ENCODE measurements at places on chromosomes 3 and 15.

- DNase-seq, result no peak
Measured at GRCh38 chr3:154192225-154192624, 71.0 kb downstream of the ARHGEF26 start.

- no peak for DNase-seq
Measured at GRCh38 chr15:35399901-35400300, 146.1 kb downstream of the DPH6 start.

GRCh38 chr15:33934921-33935320 lies 33.4 kb upstream of the CHRM5 start:
- no peak for DNase-seq

- no peak for DNase-seq
Measured at GRCh38 chr3:81433675-81434074, 327.8 kb downstream of the GBE1 start.

GRCh38 chr15:40941528-40942336 lies 11.5 kb upstream of the CHAC1 start:
- peak; percentile 62 for DNase-seq

GRCh38 chr15:93848490-93848889 lies 382.9 kb upstream of the MCTP2 start:
- DNase-seq, result no peak

DNA sequence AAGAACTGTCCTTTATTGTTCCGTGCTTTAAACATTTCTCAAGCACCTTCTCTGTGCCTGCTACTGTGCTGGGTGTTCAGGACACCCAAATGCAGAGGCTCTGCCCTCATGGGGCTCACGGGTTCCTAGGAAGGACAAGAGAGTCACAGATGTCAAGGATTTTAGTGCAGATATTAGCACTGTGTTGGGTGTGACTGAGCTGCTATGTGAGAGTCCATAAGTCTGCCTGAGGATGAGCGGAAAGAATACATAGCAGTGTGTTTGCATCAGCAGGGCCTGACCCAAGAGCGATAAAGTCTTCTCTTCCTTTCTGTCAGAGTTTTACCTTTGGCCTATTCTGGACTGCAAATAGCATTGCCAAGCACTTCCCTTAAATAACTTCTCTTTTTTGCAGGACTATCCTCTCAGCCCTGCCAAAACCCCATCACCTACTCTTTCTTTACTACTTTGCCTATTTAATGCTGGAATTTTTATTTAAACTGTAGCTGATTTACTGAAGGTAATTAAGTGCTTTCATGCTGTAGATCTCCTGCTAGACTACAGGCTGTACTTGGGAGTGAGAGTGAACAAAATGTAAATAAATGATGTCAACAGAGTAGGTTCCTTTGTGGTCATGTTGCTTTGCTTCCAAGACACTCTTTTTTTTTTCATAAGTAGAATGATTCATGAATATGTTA lies 459.4 kb upstream of the TPRG1 start:
- DNase-seq, result no peak

DNA sequence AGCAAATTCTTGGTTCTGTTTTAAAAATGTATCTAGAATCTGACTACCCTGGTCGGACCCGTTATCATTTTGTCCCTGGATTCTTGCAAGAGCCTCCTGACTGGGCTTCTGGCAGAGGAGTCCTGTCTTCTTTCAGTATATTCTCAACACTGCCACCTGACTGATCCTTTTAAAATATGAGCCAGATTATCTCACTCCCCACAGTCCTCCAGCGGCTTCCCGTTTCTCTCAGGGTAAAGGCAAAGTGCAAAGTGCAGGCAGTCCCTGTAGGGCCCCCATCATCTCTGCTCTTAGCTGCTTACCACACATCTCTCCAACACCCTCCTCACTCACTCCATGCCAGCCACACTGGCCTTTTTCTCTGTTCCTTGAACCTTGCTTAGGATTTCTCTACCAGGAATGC lies 28.4 kb downstream of the CRTC3 start:
- no peak for DNase-seq

GRCh38 chr3:122475316-122475715 lies 39.4 kb downstream of the KPNA1 start:
- DNase-seq, result no peak

GRCh38 chr15:74423431-74424257 lies 10.1 kb downstream of the SEMA7A start:
- DNase-seq, result peak; percentile 43

DNA sequence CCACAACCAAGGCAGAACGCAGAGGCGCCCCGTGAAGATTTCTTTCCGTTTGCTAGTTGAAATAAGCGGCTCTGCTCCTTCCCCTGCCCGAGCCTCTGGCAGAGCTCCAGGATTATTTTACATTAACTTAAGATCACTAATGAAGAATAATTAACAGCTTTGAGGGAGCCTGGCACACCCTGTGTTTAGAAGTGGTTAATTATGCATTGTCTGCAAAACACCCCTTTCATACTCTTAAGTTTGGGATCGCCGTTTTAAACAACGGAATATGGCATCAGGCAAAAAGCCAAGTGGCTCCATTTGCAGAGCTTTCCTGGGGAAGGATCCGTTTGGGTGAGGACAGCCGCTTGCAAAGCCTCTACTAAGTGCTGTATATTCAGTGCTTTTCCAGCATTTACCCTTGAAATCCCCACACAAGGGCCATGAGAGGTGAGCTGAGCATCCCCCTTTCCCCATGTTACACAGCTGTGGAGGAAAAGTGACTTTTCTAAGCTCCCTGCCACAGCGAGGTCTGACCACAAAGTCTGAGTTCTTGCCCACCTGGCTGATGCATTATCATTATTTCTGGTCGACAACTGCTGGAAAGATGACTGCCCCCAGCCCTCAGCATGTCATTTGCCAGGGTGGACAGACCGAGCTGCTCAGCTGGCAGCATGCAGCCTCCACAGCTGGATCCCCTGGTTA lies 33.9 kb downstream of the IQSEC1 start:
- no peak for DNase-seq

- no peak for DNase-seq
Measured at GRCh38 chr3:192915722-192916121, 1.9 kb downstream of the MB21D2 start.

GRCh38 chr15:33735637-33736247 lies 232.6 kb upstream of the CHRM5 start:
- DNase-seq, result no peak

DNA sequence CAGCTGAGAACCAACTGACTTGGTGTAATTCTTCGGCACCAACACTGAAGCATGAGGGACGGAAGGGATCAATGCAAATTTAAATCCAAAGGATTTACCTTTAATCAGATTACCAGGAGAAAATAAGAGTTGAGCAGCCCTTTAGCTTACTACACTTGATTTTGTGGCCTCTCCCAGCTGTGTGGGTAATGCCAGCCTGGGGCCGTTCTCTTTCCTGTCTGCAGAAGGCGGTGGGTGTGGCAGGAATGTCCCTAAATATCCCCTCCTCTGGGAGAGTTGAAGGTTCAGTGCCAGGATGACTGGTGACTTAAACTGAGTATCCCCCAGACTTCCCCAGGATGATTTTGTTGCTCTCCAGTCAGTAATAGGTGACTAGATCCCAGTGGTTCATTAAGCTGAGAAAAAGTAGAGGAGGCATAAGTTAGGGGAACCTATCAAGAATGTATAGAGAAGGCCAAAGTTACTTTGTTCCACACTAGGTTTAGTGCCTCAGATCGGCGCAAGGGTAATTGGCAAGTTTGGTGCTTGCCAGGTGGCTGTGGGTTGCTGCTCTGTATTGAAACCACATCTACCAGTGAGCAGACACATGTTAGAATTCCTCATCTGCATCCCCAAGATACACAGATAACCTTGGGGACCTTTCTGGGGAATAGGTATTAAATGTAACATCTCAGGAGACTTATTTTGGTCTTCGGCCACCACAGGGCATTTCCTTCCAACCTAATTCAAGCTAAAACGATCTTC lies 23.1 kb downstream of the MAPKBP1 start:
- DNase-seq, result no peak

DNA sequence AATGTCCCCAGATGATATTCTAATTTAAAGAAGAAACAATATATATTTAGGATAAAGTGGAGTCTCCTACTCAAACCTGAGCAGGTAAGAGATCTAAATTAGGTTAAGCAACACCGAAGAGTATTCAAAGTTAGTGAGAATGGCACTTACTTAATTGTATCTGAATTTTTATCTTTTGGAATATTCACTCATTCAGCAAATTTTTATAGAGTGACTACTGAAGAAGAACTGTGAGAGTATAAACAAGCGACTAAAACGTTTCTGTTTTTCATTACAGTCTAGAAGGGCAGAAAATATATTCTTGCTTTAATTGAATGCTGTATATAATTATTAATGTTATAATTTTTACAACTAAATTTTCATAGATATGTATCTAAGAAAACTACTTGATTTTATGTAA lies 567.7 kb upstream of the TBL1XR1 start:
- no peak for DNase-seq

GRCh38 chr3:189570916-189571315 lies 60.3 kb upstream of the TP63 start:
- DNase-seq, result no peak

DNA sequence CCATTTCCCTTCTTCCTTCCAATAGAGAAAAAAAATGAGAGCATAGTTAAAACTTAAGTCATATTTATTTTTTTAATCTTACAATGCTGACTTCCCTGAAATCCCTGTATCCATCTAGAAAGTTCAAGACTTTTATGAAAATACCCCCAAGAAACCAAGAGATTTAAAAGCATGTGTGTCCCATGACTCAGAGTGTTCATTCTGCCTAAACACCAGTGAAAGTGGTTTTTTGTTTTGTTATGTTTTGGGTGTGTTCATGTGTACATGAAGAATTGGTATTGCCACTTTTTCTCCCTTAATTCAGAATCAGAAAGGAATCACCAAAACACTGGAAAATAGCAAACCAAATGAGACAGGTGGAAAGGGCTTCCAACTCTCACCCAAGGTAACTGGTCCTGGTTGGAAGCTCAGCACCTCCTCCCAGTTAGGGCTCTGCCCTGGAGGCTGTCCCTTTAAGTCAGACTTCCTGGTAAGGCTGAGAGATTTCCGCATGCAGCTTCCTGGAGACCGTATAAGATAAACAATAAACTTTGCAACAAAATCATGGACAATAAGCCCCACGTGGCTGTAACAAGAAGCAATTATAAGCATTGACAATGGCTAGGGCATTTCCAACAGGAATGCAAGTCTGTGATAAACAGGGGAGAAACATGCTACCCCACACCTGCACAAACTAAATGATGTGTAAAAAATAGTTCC lies 121.9 kb upstream of the ARHGEF3 start:
- no peak for DNase-seq

DNA sequence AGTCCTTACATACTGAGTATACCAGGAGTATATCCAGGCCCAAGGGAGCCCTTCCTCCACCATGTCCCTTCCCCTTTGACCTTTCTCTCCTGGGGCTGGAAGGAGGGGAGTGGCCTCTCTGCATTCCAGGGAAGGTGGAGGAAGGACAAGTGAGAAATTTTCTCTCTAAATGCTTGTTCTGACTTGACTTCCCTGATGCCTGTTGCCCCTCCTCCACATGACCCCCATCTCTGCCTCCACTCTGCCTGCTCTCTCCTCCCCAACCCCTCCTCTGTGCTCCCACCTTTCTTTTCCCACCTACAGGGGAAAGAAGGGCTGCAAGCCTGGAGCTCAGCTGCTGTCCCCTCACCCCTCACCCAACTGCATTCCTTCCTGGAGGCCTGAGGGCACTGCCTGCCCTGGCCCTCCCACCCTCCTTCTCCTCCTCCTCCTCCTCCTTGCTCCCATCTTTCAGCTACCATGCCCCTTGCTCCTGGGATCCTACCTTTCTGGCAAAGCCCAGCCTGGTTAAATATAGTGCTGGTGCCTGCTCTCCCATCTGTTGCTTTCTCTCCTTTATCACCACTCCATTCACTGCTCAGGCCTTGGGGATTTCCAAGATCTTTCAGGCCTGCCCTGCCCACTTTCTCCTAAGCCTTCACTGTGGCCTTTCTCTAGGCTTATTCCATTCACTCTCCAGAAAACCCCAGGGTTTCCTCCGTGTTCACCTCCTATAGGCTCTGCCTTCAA lies 8.5 kb upstream of the DAG1 start:
- no peak for DNase-seq

All from nucleus accumbens (tissue), 56 donors.